ENCODE measurements at places on chromosomes 13 and 19. TPM values are rescaled to one million over a fixed set of nuclear protein-coding genes. Genes with fewer than 3 reads are reported as not detected.

ERICH6B gene
- total RNA-seq: not detected

ZNF83 gene
- total RNA-seq: 40.7 TPM

CRLF1 gene
- not detected for total RNA-seq

CYP4F12 gene
- not detected for total RNA-seq

MIA gene
- not detected for total RNA-seq

MTRF1 gene
- total RNA-seq: 18.4 TPM

CABP5 gene
- not detected for total RNA-seq

CAMSAP3 gene
- 0.34 TPM for total RNA-seq

COL5A3 gene
- total RNA-seq: 0.05 TPM

EPSTI1 gene
- 121 TPM for total RNA-seq

ADGRE1 gene
- total RNA-seq: 15.2 TPM

FGF22 gene
- total RNA-seq: not detected

Measured in T-helper 1 cell treated with Interleukin-12 subunit alpha and Interleukin-12 subunit beta and Interleukin-4 antibody, amounts not matched to agents 30 ng/mL and 1 ng/mL, for 36 hours (primary cell).